ENCODE measurements at places on chromosomes 6 and 20. TPM values are rescaled to one million over a fixed set of nuclear protein-coding genes. Genes with fewer than 3 reads are reported as not detected.
A peak's percentile ranks its signal among the peaks of the same experiment; 100 is the strongest.

MCHR2 gene
- total RNA-seq: not detected

SLC4A11 gene
- 9.4 TPM for total RNA-seq

GGTLC1 gene
- total RNA-seq: not detected

PLG gene
- not detected for total RNA-seq

WFDC10B gene
- total RNA-seq: not detected

TRIM31 gene
- 181 TPM for total RNA-seq

BICRAL gene
- total RNA-seq: 19.2 TPM

CALHM4 gene
- total RNA-seq: not detected

ZSCAN23 gene
- 1.8 TPM for total RNA-seq

TINAG gene
- total RNA-seq: 17.4 TPM

HLA-DOA gene
- total RNA-seq: 1.7 TPM

DNA sequence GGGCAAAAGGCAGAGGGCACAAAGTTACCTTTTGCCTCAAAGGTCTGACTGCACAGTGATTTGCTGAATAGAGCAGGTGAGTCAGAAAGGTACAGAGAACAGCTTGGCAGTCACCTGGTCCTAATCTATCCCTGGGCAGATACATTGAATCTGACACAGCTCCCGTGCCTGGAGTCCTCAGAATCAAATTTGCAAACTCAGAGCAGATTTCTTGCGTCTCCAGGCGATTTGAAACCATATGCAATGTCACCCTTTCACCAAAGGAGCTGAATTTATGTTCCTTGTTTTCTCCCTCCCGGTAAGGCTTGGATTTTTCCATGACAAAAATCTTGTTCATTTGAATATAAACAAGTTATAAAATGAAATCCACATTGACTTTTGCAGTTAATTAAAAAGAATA, 81.6 kb upstream of the SNAP25 start:
- peaks cover 14% of the 10 kb centered on the region for H3K27me3 ChIP-seq
- no peak overlapping the region for H3K4me3 ChIP-seq
- no peak for DNase-seq
- no peaks in the 10 kb centered on the region for H3K4me1 ChIP-seq
- no peaks in the 10 kb centered on the region for H3K36me3 ChIP-seq

- H3K4me3 ChIP-seq: no peak overlapping the region
- H3K36me3 ChIP-seq: no peaks in the 10 kb centered on the region
- no peaks in the 10 kb centered on the region for H3K4me1 ChIP-seq
- H3K27me3 ChIP-seq: peaks cover 25% of the 10 kb centered on the region
- no peak for DNase-seq
Observed at GRCh38 chr6:99709062-99709461, 102.4 kb downstream of the PRDM13 start.

GRCh38 chr6:25237579-25237978, 41.6 kb upstream of the CARMIL1 start:
- no peak overlapping the region for H3K4me3 ChIP-seq
- no peak overlapping the region for H3K27ac ChIP-seq
- DNase-seq: no peak
- H3K27me3 ChIP-seq: no peaks in the 10 kb centered on the region
- no peaks in the 10 kb centered on the region for H3K4me1 ChIP-seq
- no peaks in the 10 kb centered on the region for H3K36me3 ChIP-seq

DNA sequence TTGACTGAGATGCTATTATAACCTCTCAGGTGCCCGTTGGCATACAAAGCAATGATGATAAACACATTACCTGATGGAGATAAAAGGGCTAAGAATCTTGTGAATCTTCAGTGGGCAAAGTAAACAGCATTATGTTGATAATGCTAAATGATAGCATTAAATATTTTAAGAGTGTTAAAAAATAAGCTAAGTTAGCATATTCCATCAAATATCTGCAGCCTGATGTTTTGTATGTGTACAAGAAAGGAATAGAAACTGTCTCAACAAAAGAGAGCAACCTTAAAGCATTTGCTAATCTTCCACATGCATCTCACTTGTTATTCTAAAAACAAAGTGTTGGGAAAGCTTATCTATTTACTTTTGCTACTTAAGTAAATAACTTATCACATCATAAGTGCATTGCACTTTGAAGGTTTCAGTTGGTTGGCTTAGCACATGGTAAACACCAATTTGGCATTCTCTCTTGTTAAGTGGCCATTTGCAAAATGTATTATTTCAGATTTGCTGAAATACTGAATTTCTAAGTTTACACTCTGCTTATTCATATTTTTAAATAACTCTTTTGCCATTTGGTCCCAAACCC, 151.6 kb downstream of the SYNDIG1 start:
- no peak overlapping the region for H3K4me3 ChIP-seq
- H3K27me3 ChIP-seq: peaks cover 24% of the 10 kb centered on the region
- DNase-seq: no peak
- no peaks in the 10 kb centered on the region for H3K36me3 ChIP-seq

GRCh38 chr6:28809947-28810658, 113.7 kb downstream of the TRIM27 start:
- H3K4me3 ChIP-seq: no peak overlapping the region
- no peak for DNase-seq
- no peak overlapping the region for H3K27ac ChIP-seq
- peaks cover 7% of the 10 kb centered on the region for H3K36me3 ChIP-seq
- H3K4me1 ChIP-seq: peaks cover 19% of the 10 kb centered on the region

DNA sequence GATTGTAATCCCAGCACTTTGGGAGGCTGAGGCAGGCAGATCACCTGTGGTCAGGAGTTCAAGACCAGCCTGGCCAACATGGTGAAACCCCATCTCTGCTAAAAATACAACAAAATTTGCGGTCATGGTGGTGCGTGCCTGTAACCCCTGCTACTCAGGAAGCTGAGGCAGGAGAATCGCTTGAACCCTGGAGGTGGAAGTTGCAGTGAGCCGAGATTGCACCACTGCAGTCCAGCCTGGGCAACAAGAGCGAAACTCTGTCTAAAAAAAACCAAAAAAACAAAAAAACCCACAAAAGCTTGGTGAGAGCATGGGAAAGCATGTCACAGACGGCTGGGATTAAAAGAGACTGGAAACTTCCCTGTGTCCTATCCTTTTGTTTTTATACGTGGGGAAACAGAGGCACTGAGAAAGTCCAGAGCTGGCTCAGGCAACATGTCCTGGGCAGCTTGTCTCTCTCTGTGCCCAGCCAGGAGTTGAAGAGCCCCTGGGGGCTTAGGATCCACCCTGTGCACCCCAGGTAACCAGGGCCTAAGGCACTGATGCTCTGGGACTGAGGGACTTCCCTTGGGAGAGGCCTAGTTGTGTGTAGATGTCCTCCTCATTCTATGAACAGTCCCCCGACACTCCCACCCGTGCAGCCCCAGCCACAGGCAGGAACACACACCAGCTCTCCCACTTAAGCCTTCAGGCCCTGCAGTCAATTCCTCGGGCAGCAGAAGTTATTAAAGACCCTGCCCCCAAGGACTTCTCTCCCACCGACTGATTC, 16.0 kb downstream of the CD40 start:
- DNase-seq: no peak
- peaks cover 100% of the 10 kb centered on the region for H3K27me3 ChIP-seq
- no peaks in the 10 kb centered on the region for H3K36me3 ChIP-seq
- H3K4me3 ChIP-seq: no peak overlapping the region
- no peak overlapping the region for H3K27ac ChIP-seq

GRCh38 chr6:26500102-26500501, at the start of gene BTN1A1:
Gene BTN1A1 (plus strand): TSS chr6:26500303. CDS start chr6:26501287, 984 bp downstream.
- H3K36me3 ChIP-seq: peaks cover 5% of the 10 kb centered on the region
- peaks cover 10% of the 10 kb centered on the region for H3K4me1 ChIP-seq
- H3K27ac ChIP-seq: no peak within 1 kb of the TSS
- DNase-seq: no peak
- peaks cover 55% of the 10 kb centered on the region for H3K27me3 ChIP-seq
- H3K4me3 ChIP-seq: peak within 1 kb of the TSS; percentile 67

- H3K27me3 ChIP-seq: no peaks in the 10 kb centered on the region
- no peaks in the 10 kb centered on the region for H3K4me1 ChIP-seq
- H3K4me3 ChIP-seq: no peak overlapping the region
- DNase-seq: no peak
- H3K36me3 ChIP-seq: no peaks in the 10 kb centered on the region
Observed at GRCh38 chr20:2279253-2279779, 16.5 kb upstream of the TGM3 start.

DNA sequence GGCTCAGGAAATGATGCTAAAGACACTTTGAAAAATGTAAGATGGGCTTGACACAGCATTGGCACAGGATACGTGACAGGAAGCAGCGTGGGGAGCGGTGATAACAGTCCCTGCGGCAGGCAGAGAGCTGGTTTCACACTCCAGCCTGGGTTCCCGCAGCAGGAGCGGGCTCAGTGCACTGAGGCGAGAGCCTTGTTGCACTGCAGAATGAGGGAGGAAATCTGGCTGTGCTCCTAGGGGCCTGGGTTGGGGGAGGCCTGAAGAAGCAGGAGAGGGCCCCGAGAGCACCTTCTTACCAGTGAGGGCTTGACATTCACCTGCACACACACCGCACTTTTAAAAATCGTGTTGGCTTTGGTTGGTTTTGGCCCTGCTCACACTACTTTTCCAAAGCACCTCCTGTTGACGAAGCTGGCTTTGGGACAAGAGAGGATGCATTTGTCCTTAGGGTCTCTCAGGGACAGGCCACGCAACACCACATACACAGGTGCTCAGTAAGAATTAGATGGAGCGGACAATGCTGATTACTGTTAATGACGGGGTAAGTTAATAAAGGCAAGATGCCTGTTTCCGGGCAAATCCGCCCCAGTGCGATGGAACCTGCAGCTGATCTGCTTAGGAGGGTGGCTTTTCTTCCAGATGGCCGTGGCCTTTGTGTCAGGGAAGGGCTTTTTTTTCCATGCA, 49.4 kb upstream of the ARMC2 start:
- no peaks in the 10 kb centered on the region for H3K27me3 ChIP-seq
- H3K4me1 ChIP-seq: peaks cover 35% of the 10 kb centered on the region
- peak overlapping the region; percentile 35 for H3K27ac ChIP-seq
- no peak for DNase-seq
- peak overlapping the region; percentile 48 for H3K4me3 ChIP-seq

GRCh38 chr20:52497731-52498130, 306.2 kb upstream of the ZFP64 start:
- no peaks in the 10 kb centered on the region for H3K27me3 ChIP-seq
- no peak for DNase-seq
- H3K27ac ChIP-seq: no peak overlapping the region
- H3K4me3 ChIP-seq: no peak overlapping the region

DNA sequence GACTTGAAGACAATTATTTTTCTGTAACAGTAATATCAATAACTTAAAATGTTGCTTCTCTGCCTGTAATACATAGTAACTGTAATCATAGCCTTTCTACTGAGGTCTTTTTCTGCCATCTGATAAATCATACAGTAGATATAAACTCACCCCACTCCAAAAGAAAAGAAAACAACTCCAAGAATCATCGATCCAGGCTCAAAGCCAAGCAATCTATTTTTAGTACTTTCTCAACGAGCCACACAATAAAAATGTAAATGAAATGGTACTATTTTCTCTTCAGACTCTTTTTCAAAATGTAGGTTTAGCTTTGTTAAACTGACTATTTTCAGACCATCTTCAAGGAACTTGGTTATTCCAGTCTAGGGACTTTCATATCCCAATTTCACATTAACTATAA, 493.3 kb downstream of the ADGRB3 start:
- H3K36me3 ChIP-seq: no peaks in the 10 kb centered on the region
- H3K4me1 ChIP-seq: no peaks in the 10 kb centered on the region
- DNase-seq: no peak
- H3K4me3 ChIP-seq: no peak overlapping the region
- H3K27me3 ChIP-seq: no peaks in the 10 kb centered on the region
- H3K27ac ChIP-seq: no peak overlapping the region

- no peaks in the 10 kb centered on the region for H3K27me3 ChIP-seq
- no peaks in the 10 kb centered on the region for H3K36me3 ChIP-seq
- H3K27ac ChIP-seq: no peak overlapping the region
- H3K4me1 ChIP-seq: peaks cover 36% of the 10 kb centered on the region
Observed at GRCh38 chr6:136764517-136764993, 27.7 kb downstream of the MAP3K5 start.

- no peaks in the 10 kb centered on the region for H3K36me3 ChIP-seq
- no peak overlapping the region for H3K27ac ChIP-seq
- no peak overlapping the region for H3K4me3 ChIP-seq
- H3K4me1 ChIP-seq: no peaks in the 10 kb centered on the region
Observed at GRCh38 chr6:149915970-149916865, 6.7 kb downstream of the RAET1G start.

- peak overlapping the region; percentile 45 for H3K4me3 ChIP-seq
- H3K27ac ChIP-seq: no peak overlapping the region
- no peaks in the 10 kb centered on the region for H3K27me3 ChIP-seq
- DNase-seq: no peak
- H3K36me3 ChIP-seq: peaks cover 10% of the 10 kb centered on the region
- peaks cover 76% of the 10 kb centered on the region for H3K4me1 ChIP-seq
Observed at GRCh38 chr6:107819964-107820337, 4.2 kb downstream of the SCML4 start.
